ENCODE measurements at places on chromosomes 2 and 18.

DNA sequence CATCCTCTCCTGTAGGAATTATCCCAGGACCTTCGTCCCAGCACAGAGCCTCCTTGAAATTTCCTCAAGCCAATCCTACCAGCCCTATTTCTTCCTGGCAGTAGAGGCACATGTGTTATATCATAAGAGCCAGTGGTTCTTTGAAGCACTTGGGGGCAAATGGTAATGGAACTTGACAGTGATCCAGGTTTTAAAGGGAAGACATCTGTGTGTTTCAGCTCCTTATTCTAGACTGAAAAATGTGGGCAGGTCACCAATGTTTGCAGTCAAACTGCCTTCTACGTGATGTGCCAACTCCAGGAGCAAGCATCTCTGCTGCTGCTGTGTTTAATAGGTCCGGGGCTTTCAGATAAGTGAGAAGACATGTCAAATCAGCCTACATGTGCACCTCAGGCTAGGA is 157.1 kb downstream of the GALNT14 start:
- DNase-seq = no peak

GRCh38 chr18:66550366-66550765 is 53.5 kb downstream of the CDH19 start:
- no peak for DNase-seq

DNA sequence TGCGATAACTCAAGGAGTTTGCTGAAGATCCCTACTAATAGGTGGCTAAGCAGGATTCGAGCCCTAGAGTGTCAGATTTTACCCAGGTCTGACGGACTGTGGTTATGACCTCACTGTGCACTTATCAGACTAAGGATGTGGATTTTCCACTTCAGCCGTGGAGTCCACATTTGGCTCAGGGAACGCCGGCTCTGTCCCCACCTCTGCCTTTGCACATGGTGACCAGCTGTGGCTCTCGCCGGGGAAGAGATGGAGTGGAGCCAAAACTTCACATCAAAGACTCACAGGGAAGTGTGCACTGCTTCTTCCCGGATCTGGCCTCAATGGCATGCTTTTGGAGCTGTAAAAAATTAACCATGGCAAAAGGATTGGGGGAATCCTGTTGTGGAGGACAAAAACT is 249.3 kb upstream of the APCDD1 start:
- DNase-seq = no peak

GRCh38 chr2:200625958-200626363 is 40.1 kb downstream of the AOX1 start:
- no peak for DNase-seq

DNA sequence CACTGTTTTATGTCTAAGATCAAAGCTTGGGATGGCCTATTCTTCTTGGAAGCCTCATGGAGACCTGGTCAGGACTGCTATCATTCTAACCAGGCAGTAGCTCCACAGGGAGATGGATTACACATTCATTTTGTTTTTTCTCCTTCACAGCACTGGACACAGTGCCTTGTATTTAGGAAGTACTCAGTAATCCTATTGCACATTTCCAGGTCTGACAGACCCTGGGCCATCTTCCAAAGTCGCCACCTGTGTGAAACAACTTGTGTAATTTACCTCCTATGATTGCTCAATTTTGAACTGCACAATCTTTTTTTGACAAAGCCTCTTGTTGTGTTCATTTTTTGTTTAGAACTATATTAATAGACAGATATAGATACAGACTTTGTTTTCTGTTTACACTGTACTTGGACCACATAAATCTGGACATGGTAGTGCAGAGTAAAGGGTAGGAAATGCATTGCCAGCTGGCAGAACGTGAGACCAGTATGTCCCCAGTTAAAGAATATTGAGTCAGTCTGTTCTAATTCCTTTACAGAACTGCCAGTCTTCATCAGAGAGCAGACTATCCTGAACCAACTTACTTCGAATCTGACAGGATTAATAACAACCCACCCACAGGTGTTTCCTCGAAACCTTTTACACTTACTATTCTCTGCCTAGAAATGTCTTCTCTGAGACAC is 277.8 kb upstream of the CYRIA start:
- no peak for DNase-seq

DNA sequence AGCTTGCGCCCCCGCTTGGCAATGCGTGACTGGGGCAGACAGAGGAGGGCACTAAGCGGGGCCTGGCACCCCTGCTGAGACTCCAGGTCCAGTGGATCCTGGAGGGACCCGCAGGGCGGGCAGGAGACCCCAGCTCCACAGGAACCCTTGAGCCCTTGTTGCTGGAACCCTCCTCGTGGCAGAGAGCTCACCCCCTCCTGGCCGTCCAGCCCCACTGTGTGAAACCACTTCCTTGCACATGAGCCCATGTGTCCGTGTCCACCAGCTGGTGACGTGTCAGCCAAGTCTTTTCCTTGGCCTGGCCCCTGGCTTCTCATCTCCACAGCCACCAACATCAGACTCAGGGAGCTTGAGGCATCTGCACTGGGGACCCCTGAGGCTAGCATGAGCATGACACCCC is 38.0 kb downstream of the BIN1 start:
- no peak for DNase-seq
